ENCODE measurements at places on chromosomes 5 and 9.

- no peak for DNase-seq
Observed at GRCh38 chr9:127720031-127720864, 4.4 kb downstream of the TTC16 start.

DNA sequence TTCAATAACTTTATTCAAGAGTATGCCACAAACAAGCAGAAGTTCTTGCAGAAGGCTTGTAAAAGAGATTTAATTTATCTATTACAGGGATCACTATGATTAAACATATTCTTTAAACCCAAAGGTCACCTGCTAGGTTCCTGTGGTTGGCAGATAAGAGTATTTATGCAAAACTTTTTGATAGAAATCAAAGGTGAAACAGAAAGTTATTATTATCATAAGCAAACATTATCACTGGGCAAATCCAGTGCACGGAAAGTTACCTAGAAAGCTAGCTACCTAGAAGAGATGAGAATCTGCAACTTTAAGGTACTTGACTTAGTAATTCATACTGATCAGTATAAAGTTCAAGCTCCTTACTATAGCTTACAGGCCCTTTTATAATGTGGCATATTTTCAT is 3.2 kb downstream of the STARD4 start:
- DNase-seq = no peak

- DNase-seq = peak; percentile 57
Observed at GRCh38 chr9:95516734-95517558, at the start of gene PTCH1. Gene PTCH1, minus strand, starts transcription at chr9:95516971.

- DNase-seq = no peak
Observed at GRCh38 chr5:7941692-7942091, 72.7 kb downstream of the MTRR start.

- no peak for DNase-seq
Observed at GRCh38 chr9:133770076-133770777, 32.1 kb upstream of the SARDH start.
